ENCODE measurements at places on chromosomes 4 and X.
A peak's percentile ranks its signal among the peaks of the same experiment; 100 is the strongest.

DNA sequence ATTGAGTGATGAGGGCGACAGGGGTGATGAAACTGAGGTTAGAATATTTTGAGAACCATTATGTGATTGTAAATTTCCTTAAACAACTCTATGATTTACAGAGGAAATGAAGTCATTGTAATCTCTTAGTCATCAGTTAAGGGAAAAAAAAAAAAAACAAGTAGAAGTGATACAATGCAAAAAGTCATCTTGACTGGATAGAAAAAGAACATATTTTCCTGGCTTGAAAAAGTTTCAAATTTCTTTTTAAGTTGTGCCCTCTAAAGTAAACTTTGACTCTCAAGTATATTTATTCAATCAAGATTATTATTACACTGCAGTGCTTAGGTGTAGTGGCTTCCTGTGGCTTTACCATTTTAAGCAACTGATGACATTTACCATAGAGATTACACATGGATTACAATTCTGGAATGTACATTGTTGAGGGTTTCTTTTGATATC is 40.6 kb downstream of the GABRB1 start:
- DNase-seq, result no peak

GRCh38 chrX:50594788-50595187 is 124.2 kb upstream of the DGKK start:
- peak; percentile 27 for DNase-seq

GRCh38 chr4:98845960-98846359 is 83.0 kb downstream of the EIF4E start:
- no peak for DNase-seq

DNA sequence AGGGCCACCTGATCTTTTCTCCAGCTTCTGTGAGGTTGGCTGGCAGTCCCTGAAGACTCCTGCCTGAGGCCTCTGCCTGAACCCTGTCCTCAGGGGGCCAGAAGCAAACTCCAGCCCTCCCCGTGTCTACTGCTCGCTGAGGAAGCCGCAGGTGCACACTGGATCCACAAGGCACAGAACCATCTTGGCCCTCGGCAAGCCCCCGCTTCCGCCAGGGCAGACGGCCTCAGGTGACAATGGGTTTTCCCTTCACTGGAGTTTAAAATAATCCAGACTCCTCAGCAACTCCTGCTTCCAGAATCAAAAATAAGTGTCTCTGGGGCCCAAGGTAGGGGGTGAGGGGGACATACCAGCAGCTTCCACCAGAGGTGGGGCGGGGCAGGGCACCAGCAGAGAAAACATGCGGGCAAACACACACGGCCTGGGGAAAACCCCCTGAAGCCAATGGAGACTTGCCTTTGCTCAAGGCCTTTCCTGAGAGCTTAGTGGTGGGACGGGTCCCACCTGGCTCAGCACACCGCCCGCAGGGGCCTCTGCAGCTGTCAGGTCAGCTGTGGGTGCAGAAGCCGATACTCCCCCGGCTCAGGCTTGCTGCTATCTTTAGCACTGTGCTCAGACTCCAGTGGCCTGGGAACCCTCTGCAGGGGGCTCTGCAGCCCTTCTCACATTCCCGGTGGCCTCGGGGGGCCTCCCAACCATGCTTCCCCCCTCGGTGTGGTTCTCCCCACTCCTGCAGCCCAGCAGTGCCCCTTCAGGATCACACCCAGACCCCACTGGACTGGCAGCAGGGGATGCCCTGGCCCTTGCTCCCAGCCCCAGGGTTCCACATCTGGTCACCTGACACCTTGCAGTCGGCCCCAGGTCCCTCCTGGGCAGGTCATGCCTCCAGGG is 1.9 kb downstream of the MYL5 start:
- no peak for DNase-seq

DNA sequence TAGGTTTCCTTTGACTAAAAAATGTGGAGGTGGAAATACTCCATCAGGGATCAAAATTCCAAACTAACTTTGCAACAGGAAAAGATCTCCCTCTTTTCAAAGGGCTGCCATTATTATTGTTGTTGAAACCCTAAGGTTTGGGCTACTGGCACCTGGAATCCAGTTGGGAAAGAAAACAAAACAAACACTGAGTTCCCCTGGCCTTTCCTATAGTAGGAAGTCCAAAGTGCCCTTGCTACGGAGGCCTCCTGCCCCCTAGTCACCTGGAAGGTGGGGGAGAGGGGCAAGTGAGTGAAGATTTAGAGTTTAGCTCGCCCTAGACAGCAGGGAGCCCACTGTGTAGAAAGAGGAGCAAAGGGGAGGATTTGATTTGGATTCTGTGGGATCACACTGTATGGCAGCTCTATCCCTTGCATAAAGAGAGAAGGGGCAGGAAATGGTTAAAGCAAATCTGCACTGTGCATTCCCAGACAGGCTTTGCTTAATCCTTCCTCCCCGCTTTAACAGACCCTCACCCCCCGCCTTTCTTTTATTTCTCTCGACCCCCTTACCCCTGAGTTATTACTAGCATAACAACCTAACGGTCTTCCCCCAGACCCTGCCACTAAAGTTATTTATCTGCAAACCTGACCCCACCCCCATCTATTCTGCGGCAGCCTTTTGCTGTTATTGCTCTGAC is 627 bp upstream of the FAT4 start:
- no peak for DNase-seq

DNA sequence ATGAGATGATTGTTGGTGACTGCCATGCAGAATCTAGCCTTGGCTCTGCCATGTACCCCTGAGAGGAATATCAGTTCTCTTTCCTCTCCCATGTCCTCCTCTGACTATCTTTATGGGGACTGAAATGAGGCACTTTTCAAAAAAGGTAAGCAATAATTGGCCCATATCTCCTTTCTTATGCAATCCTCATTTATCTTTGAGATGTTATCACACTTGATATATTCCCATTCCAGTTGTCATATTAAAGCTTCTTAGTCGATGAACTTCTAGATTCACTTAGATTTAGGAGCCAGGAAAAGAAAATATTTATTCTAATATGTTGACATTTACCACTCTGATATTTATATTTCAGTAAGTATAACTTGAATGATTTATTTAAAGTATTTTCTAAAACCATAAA is 55.3 kb upstream of the CXCL8 start:
- no peak for DNase-seq

DNA sequence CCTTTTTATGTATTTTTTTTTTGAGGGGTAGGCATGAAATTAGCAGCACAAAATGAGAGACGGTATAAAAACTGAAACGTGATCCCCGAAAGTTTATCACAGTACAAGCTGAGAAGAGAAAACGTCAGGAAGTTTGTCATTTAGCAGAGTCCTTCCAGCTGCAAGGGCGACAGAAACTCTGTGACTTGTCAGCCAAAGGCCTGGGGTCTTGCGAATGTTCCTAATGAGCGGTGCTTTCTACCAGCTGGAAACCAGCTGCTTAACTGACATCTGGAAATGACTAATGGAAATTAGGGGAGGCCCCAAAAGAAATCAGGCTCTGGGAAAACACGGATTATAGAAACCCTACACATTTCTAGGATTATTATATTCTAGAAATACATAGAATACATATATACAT is 66.5 kb downstream of the CHRNA9 start:
- no peak for DNase-seq

DNA sequence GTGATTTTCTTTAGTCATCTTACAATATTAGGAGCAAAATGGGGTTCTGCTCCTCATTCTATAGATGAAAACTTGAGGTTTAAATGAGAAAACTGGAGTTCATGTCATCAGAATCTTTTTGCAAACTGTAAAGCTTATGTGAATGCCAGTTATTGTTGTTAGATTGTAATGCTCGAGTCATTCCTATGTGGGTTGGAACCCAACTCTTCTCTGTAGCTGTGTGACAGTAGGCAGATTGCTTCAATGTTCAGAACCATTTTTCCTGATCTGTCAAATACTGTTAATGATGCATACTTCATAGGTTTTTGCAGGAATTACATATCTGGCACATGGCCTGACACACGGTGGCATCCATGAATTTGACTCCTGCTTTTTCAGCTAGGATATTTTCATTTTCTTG is 178.9 kb downstream of the RAPGEF2 start:
- DNase-seq, result no peak

DNA sequence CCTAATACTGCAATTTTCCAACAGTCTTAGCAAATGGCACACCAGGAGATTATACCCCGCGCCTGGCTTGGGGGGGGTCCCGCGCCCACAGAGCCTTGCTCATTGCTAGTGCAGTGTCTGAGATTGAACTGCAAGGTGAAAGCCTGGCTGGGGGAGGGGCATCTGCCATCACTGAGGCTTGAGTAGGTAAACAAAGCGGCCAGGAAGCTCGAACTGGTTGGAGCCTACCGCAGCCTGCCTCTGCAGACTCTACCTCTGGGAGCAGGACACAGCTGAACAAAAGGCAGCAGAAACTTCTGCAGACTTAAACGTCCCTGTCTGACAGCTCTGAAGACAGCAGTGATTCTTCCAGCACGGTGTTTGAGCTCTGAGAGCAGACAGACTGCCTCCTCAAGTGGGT is 172.8 kb upstream of the NAP1L5 start:
- DNase-seq, result no peak

GRCh38 chr4:76892001-76892400 is 5.9 kb downstream of the SOWAHB start:
- DNase-seq, result no peak

DNA sequence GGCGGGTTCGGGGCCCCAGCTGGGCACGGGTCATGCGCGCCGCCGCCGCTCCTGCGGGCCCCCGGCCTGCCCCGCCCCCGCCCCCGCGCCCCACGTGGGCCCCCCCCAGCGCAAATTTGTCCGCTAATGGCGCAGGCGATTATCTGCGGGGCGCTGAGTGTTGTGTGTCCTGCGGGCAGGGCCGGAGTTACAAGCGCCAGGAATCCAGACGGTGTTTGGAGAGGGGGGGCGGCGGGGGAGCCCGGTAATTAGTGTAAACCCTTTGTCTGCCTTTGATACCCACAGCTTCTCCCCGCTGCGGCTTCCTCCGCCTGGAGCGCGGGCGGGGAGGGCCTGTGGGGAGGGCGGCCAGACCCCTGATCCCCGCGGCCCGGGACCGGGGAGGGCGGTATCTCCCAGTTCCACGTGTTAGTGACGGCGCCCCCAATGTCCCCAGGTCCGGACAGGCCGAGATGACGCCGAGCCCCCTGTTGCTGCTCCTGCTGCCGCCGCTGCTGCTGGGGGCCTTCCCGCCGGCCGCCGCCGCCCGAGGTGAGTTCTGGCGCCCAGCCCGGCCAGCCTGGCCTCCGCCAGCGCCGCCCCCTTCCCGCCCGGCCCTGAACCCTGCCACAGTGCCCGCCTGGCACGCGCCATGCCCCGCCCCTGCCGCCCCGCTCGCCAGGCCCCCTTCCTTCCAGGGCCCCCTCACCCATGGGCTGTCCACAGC is 761 bp downstream of the FGFRL1 start:
- no peak for DNase-seq

DNA sequence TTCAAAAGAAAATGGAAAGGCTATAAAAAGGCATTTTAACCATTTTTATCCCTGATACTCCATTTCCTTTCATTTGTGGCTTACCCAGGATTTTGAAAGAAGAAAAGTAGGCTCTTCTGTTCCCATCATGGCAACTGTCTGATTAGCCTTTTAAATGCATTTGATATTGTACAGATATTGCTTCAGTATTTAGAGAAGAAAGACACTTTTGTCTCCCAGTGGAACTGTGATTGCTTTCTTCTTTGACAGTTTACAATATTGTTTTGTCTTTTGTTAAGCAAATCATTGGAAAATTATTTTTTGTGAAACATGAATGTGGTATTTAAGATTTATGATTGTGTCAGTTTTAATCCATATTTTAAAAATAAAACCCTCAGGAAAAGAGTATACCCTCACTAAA is 297.4 kb upstream of the TACR3 start:
- no peak for DNase-seq

GRCh38 chr4:131534944-131535645 is 1614.0 kb upstream of the PCDH10 start:
- DNase-seq, result no peak

DNA sequence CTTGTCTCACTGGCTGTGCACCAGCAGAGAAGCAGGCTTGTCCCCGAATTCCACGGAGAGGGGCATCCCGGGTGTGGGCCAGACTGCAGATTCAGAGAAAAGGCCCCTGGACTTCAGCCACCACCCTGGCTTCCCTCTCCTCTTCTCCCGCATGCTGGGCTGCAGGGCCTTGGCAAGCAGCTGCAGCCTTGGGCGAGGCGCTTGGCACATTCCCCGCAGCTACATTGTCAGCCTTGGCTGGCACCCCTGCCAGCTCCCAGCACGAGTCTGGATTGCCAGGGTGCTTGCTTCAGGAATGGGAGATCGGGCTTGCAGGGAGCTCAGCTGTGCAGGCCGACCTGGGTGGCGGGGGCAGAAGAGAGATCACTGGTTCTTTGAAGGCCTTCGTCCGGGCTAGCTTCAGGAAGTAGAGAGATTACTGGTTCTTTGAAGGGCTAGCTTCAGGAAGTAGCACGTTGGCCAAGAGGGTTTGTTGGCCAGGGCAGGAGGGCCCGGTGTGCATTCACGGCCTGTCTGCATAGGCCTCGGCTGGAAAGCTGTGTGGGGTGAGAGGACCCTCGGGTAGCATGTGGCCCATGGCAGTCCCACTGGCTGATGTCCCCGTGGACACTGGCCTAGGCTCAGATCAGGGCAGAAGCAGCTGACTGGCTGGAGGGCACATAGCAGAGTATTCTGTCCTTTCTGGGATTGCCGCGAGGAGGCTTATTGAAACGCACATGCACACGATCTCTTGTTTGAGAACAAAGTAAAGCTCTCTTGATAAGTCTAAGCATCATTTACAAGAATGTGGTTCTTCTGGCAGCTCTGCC is 2.7 kb downstream of the ABCD1 start:
- peak; percentile 50 for DNase-seq

GRCh38 chrX:118181030-118181429 is 64.4 kb upstream of the KLHL13 start:
- no peak for DNase-seq
